ENCODE measurements at places on chromosomes 12 and 14. TPM values are rescaled to one million over a fixed set of nuclear protein-coding genes. Genes with fewer than 3 reads are reported as not detected.

DNA sequence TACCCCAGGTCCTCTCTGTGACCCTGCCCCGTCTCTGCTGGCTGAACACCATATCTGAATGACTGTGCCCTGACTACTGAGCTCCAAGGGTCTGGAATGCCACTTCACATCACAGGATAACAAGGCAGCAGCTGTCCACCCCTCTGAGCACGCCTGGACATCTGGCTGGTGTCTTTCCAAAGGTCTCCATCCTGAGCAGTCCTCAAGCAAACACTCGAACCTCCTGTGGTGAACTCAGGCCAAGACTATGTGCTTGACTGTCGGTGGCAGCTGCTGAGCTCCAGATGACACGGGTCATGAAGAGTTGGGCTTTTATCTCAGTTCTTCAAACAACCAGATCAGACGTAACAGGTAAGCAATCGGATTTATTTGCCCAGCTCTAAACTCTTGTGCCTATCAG lies 117.2 kb upstream of the BCL2L14 start:
- DNase-seq = no peak

DNA sequence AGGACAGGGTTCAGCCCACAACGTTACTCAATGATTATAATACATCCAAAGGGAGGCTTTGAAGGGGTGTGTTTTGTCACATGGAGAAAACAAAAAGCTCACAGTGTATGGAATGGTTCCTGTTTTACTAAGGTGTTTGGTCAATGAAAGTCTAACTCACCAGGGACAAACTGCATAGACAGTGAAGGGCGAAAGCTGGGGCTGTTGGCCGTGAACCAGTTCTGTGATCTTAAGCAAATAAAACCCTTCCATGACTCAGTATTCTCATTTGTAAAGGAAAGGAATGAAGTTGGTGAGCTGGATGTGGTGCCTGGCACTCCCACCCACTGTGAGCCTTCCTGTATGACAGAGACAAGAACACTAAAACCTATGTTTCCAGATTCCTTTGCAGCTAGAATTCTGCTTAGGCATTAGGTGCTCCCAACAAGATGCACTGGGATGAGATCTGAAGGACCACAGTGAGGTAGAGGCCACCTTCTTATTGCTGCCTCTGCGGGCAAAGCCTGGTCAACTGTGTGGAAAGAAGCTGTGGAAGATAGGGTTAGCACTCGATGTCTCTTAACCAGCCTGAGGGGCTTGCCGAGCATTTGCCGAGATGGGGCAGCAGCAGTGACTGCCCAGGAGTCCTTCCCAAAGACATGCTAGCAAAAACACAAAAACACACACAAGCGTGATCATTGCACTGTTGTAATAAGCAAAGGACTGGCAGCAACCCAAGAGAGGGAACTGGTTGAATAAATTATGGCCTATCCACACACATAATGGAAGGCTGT lies 48.5 kb downstream of the VCPKMT start:
- no peak for DNase-seq

DNA sequence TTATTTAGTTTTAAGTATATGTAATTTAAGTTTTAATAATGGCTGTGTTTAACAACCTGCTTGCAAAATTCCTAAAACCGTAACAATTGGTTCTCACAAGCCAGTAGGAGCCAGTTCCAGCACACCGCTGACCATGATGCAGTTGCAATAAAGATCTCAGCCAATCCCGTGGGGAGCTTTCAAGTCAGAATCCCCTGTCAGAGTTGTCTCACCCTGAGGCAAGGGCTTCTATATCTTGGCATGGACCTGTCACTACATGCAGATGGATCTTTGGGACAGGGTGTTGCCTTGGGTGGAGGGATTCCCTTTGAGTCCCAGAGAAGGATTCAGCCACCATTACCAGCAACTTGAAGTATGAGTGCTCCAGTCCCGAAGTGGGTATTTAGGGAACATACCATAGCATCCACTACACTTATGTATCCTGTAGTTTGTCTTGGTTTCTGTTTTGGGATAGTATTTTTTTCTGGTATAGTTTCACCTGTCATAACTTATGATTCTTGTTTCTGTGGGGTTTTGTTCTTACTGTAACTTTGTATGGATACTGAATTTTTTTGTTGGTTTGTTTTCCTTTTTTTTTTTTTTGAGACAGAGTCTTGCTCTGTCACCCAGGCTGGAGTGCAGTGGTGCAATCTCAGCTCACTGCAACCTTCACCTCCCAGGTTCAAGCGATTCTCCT lies 30.1 kb upstream of the LIMA1 start:
- no peak for DNase-seq

DNA sequence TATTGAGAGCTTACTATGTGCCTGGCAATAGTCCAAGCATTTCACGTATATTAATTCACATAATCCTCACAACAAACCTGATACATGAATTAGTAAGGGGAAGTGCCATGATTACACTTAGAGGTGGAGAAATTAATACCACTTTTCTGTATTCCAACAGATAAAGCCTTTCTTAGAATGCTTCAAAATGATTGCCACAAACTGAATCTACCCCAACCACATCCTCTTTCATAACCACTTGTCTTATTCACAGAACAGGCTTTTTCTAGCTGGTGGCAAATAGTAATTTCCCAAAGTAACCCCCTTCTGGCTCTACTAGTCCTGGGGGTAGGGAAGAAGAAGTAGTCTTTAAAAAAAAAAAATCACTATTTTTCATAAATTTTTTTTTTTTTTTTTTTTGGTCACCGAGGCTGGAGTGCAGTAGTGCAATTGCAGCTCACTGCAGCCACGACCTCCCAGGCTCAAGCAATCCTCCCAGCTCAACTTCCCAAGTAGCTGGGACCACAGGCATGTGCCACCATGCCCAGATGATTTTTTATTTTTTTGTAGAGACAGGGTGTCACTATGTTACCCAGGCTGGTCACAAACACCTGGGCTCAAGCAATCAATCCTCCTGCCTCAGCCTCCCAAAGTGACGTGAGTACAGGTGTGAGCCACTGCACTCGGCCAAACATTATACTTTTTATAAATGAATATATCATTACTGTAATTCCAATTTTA lies 59.0 kb upstream of the ARID2 start:
- DNase-seq = no peak

- no peak for DNase-seq
Observed at GRCh38 chr12:114213055-114213581, 192.8 kb downstream of the TBX5 start.

- no peak for DNase-seq
Observed at GRCh38 chr12:12537421-12537820, 25.2 kb downstream of the DUSP16 start.

- no peak for DNase-seq
Observed at GRCh38 chr12:64631197-64631596, 20.9 kb downstream of the RASSF3 start.

- DNase-seq = no peak
Observed at GRCh38 chr14:30082486-30082885, 154.8 kb upstream of the PRKD1 start.

DNA sequence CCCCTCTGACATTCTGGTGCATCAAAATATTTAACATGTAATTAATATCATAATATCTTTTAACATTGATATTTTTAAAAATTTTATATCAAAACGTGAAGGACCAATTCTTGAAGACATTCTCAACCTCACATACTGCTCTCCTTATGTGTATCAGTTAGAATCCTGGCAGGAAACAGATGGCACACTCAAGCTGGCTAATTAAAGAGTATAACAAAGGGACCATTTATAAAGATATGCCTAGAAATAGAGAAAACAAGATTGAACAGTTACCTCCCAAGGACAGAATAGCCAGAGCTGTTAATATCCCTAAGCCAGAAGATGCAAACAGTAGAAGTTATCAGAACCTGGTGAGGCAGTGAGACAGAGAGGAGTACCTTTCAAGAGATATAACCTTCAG lies 368.7 kb downstream of the NELL2 start:
- no peak for DNase-seq

- DNase-seq = peak; percentile 33
Observed at GRCh38 chr14:26841920-26842741, 244.3 kb upstream of the NOVA1 start.

DNA sequence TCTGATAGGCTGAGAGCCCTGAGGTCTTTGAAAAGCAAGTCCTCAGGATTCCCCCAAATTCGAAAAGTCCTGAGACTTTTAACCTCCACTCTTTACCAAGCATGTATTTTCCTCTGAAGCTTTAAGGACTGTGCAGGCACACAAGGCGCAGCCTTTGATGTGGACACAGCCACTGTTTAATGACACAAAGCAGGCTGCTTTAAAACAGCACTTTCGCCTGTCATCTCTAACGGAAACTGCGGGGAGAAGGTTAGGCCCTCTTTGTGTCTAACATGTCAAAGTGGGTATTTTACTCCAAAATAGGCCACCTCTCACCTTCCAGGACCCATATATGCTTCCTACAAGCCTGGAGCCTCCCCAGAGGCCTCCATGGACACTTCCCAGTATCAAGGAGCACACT lies 159.2 kb downstream of the GCH1 start:
- DNase-seq = no peak

DNA sequence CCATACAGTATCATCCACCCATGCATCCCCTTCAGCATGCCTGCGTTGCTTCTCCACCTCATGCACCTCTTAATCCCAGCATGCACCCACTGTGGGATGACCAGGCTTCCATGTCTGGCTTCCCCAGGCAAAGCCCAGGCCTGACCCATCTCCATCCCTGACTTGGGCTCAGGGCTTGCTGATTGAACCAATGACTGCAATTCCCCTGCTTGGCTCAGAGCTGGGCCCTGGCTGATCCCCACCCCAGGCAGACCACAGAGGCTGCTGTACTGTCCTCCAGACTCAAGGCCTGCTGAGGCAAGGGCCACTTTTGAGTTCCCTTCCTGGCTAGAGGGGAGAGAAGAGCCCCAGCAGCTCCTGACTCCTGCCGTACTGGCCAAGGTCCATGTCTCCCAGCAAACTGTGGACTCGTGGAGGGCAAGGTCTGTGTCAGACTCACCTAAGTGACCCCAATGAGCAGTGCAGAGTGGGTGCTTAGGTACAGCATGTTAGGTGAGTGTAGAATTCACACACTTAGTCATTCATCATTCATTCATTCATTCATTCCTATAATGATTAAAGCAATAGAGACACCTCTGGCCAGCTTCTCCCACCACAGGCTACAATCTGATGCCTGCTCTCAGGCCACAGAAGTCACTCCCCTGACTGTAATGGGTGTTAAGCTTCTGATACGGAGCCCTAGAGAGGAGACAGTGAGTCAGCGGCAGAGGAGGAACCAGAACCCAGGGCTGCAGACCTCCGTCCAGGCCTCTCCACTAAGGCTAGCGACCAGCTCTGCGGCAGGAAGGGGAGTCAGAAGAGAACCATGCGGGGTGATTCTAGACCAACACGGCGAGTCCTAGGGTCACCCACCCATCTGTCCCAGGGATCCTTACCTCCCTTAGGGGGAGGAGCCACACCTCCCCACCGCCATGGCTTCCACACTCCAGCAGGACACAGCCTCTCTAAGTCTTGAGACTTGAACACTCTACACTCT lies 2.9 kb downstream of the BEGAIN start:
- no peak for DNase-seq

DNA sequence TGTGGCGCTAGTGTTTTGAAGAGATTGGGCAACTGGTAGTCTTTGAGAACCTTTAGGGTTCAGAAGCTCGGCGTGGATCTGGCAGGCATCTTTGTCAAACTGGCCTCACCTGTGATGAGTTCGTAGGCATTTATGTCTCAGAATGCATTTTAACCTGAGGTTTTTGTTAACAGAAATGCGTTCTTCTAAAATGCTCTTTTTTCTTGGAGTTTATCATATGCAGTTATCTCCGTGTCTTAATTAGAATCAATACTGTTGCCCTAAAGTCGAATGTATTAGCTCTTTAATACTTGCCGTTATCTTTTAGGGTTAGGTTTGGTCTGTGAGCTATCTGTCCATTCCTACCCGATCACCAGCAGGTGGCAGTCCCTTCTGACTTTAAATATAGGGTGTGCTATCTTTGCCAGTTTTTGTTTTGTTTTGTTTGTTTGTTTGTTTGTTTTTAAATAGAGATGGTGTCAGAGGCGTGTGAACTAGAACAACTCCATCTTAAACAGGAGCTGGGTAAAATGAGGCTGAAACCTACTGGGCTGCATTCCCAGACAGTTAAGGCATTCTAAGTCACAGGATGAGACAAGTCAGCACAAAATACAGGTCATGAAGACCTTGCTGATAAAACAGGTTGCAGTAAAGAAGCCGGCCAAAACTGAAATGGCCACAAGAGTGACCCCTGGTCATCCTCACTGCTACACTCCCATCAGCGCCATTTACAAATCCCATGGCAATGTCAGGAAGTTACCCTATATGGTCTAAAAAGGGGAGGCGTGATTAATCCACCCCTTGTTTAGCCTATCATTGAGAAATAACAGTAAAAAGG lies 1.4 kb downstream of the ATF1 start:
- no peak for DNase-seq

DNA sequence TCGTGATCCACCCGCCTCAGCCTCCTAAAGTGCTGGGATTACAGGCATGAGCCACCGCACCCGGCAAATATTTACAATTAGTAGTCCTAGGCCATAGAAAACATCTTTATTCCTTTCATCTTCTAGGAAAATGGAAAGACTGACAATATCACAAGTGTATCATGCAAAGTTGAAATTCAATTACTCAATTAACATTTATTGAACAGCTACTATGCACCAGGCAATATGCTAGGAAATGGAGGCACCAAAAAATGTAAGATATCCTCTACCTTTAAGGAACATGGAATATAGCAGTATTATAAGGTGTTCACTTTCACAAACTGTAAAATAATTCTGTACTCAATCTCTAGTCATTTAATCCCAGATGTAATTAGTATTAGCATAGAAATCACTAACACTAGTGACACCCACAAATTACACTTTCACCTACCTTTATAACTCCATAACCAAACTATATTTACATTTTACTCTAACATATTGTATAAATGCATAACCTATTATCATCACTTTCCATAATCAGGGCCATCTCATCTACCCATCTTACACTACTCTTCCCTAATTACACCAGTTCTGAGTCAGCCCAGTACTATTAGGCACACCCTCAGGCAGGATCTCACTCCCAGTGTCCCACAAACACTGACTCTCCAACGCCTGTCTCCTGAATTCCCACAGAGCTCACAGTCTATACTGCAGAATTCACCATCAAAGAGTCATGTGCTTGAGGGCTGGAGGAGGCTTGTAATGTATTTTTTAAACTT lies 10.4 kb downstream of the CORO1C start:
- no peak for DNase-seq

- DNase-seq = no peak
Observed at GRCh38 chr12:131986361-131986760, 36.6 kb downstream of the EP400 start.

GRCh38 chr12:25684070-25684469 lies 131.0 kb upstream of the LMNTD1 start:
- no peak for DNase-seq

DNA sequence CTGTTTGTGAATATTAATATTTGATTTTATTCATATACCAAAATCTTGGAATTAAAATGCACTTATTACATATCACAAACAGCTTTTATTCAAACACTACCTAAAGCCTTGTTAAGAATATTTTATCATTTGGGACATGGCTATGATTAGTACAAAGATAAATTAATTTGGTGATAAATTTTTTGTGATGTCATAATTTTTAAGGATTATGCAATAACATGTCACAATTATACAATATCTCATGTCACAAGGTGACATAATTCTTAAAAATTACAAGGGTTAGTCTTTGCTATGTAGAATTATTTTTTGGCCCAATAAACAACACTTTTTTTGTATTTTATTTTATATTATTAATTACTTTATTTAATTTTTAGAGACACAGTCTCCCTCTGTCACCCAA lies 113.7 kb downstream of the TMTC3 start:
- DNase-seq = no peak

The MLEC gene
- 166 TPM for total RNA-seq

The TFCP2 gene
- 18.1 TPM for total RNA-seq

The MYH6 gene
- 11,820 TPM for total RNA-seq

Data from left cardiac atrium (tissue), 4 donors.